ENCODE measurements at places on chromosomes 1 and 21.

- no peak overlapping the region for H3K4me3 ChIP-seq
- H3K36me3 ChIP-seq: no peaks in the 10 kb centered on the region
- H3K27ac ChIP-seq: no peak overlapping the region
- no peaks in the 10 kb centered on the region for H3K27me3 ChIP-seq
- H3K4me1 ChIP-seq: no peaks in the 10 kb centered on the region
Measured at GRCh38 chr1:106768501-106768900, 288.0 kb upstream of the PRMT6 start.

GRCh38 chr1:29649189-29650040, 413.1 kb downstream of the PTPRU start:
- no peak overlapping the region for H3K4me3 ChIP-seq
- no peak overlapping the region for H3K27ac ChIP-seq
- no peaks in the 10 kb centered on the region for H3K4me1 ChIP-seq
- no peaks in the 10 kb centered on the region for H3K36me3 ChIP-seq
- DNase-seq: no peak

GRCh38 chr1:169681140-169681539, 30.3 kb downstream of the SELL start:
- H3K27me3 ChIP-seq: no peaks in the 10 kb centered on the region
- peaks cover 60% of the 10 kb centered on the region for H3K4me1 ChIP-seq
- no peaks in the 10 kb centered on the region for H3K36me3 ChIP-seq
- H3K27ac ChIP-seq: peak overlapping the region; percentile 81

DNA sequence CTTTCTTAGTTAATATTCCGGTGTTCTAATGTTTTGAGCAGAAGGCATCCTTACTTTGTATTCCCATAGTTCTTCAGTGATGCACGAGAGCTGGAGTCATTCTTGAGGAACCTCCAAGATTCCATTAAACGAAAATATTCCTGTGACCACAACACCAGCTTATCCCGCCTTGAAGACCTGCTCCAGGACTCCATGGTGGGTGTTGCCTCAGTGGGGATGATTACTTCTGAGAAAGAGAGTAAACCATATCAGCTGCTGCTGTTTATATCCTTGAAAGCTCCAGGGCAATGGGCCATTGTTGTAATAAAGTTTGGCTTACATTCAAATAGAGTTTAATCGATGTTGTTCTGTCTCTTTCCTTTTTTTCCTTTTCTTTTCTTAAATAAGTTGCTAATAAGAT, 93.1 kb downstream of the MACF1 start:
- no peak overlapping the region for H3K4me3 ChIP-seq
- H3K27me3 ChIP-seq: no peaks in the 10 kb centered on the region
- H3K36me3 ChIP-seq: peaks cover 66% of the 10 kb centered on the region
- peaks cover 24% of the 10 kb centered on the region for H3K4me1 ChIP-seq
- no peak for DNase-seq

- no peak for DNase-seq
- no peak overlapping the region for H3K4me3 ChIP-seq
- H3K27me3 ChIP-seq: no peaks in the 10 kb centered on the region
- no peaks in the 10 kb centered on the region for H3K36me3 ChIP-seq
- H3K27ac ChIP-seq: no peak overlapping the region
- no peaks in the 10 kb centered on the region for H3K4me1 ChIP-seq
Measured at GRCh38 chr1:106233511-106233910, 823.0 kb upstream of the PRMT6 start.

GRCh38 chr1:25795946-25796810, 3.8 kb upstream of the SELENON start:
- no peak overlapping the region for H3K27ac ChIP-seq
- no peak overlapping the region for H3K4me3 ChIP-seq
- DNase-seq: no peak
- H3K36me3 ChIP-seq: peaks cover 2% of the 10 kb centered on the region

DNA sequence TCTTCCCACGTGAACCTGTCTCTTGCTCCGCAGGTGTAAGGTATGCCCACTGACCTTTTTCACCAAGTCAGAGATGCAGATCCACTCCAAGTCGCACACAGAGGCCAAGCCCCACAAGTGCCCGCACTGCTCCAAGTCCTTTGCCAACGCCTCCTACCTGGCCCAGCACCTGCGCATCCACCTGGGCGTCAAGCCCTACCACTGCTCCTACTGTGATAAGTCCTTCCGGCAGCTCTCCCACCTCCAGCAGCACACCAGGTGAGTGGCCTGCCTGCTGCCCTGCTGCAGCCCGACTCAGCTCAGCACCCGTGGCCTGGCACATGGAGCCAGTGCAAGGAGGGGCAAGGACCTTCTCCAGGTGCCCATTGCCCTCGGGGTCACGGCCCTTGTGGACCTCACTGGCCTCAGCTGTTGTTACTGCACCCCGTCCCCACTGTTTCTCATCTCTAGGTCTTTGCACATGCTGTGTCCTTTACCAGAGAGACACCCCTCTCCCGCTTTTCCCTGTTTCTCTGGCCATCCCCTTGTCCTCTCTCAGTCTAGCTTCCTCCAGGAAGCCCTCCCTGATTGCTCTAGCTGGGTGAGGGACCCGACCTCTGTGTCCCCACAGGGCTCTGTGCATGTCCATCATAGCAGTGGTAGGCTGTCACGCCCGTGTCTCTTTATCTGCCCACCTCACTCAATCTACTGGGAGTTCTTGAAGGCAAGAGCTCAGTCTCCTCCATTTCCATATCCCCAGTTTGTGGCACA, 25.4 kb downstream of the ZNF362 start:
- no peak for DNase-seq
- H3K27ac ChIP-seq: no peak overlapping the region
- H3K4me1 ChIP-seq: no peaks in the 10 kb centered on the region
- H3K4me3 ChIP-seq: no peak overlapping the region
- H3K36me3 ChIP-seq: peaks cover 20% of the 10 kb centered on the region
- H3K27me3 ChIP-seq: no peaks in the 10 kb centered on the region

DNA sequence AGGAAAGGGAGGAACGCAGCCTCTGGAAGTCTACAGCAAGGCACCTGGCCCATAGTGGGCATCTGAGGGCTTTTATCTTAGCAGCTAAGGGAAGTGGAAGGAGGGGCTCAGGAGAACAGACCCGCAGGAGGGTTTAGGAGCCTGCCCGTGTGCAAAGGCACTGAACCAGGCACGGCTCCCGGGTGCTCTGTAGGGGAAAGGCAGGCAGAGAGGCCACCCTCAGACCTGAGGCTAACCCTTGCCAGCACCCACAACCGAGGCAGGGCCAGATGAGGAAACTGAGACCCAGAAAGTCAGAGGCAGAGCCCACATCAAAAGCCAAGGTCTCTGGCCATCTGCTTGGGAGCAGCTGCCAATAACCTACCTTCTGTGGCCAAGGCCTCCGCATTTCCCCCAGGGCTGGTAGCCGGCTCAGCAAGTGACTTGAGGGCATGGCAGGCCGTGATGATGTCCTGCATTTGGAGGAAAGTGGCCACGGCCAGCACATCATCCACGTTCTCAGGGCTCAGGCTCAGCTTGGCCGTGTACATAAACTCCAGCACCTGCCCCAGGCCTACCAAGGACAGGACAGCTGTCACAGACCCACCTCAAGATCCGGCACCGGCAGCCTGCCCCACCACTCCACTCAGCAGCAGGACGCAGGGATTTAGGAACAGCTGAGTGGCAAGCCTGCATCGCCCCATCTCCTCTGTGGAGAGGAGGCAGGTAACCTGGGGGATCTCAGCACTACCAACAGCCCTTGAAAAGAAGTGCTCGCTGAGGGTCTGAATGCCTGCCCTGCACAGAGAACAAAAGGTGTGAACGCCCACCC, 29.1 kb downstream of the ZBTB17 start:
- peak overlapping the region; percentile 98 for H3K27ac ChIP-seq
- H3K36me3 ChIP-seq: peaks cover 42% of the 10 kb centered on the region
- H3K4me3 ChIP-seq: no peak overlapping the region
- DNase-seq: no peak
- peaks cover 50% of the 10 kb centered on the region for H3K4me1 ChIP-seq
- no peaks in the 10 kb centered on the region for H3K27me3 ChIP-seq

- no peak for DNase-seq
- H3K4me3 ChIP-seq: no peak overlapping the region
- peaks cover 2% of the 10 kb centered on the region for H3K27me3 ChIP-seq
- H3K36me3 ChIP-seq: peaks cover 1% of the 10 kb centered on the region
- H3K4me1 ChIP-seq: no peaks in the 10 kb centered on the region
- H3K27ac ChIP-seq: no peak overlapping the region
Measured at GRCh38 chr1:178912597-178912996, 41.7 kb upstream of the ANGPTL1 start.

- no peaks in the 10 kb centered on the region for H3K36me3 ChIP-seq
- no peak overlapping the region for H3K27ac ChIP-seq
- H3K4me3 ChIP-seq: no peak overlapping the region
- no peak for DNase-seq
- no peaks in the 10 kb centered on the region for H3K27me3 ChIP-seq
- no peaks in the 10 kb centered on the region for H3K4me1 ChIP-seq
Measured at GRCh38 chr21:25328736-25329135, 278.5 kb downstream of the MRPL39 start.

DNA sequence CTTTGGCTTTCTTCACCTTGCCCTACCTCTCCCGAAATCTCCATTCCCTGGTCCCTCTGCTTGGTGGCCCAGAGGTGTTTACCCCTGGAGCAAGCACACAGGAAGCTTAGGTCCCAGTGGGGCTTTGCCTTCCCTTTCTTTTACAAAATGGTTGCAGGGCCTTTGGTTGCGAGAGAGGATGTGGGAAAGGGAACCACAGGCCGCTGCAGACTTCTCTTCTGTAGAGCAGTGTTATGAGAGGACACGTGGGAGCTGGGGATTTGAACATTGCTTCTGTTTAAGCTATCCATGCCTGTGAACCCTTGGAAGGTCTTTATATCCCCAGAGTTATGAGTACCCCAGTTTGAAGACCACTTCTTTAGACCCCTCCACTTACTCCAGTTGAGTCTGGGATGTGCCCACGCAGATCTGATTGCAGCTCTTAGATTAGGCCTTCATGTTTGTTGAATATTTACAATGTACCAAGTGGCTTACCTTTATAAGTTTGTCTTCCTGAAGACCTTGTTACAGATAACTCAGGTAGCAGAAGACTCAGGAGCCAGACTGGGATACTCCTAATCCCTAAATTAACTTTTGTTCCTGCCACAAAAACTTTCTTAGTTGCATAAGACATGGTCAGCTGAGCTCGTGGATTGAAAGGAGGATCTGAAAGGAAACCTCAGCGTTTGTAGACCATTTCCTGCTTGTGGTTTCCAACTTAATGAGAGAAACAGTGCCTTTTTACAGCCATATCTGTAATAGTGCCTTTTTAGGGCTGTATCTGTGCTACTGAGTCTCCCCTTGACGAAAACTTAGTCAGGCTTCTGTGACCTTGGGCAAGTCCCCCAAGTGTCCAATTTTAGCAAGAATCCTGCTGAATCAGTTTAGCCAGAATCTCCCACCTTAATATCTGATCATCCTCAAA, 21.9 kb upstream of the IVNS1ABP start:
- peaks cover 43% of the 10 kb centered on the region for H3K4me1 ChIP-seq
- H3K36me3 ChIP-seq: peaks cover 12% of the 10 kb centered on the region
- H3K27ac ChIP-seq: peak overlapping the region; percentile 78
- H3K4me3 ChIP-seq: peak overlapping the region; percentile 13

DNA sequence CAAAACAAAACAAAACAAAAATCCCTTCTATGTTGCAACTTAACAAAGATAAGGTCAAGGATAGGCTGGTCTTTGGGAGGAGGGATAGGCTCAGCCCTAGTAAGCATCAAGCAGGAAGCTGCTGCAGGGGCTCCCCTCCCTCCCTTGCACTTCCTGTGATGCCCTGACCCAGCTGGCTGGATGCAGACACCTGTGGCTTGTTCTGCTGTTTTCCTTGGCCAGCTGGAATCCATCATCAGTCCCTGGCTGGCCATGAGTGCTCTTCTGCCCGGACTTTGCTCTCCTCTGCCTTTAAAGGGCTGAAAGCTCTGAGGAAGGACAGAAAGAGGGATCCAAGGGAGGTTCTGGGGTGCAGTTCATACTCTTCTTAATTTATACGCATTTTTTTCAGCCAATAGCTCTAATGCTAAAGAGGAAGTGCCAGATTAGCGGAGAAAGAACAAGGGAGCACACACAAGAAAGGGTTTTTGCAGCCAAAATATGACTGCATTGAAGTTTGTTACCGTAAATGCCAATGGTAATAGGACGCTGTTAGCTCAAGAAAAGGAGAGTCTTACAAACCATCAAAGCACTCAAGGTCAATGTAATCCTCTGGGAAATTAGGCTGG, 19.9 kb upstream of the UBE2U start:
- H3K27ac ChIP-seq: no peak overlapping the region
- H3K4me3 ChIP-seq: no peak overlapping the region
- H3K27me3 ChIP-seq: no peaks in the 10 kb centered on the region

- DNase-seq: no peak
- no peak overlapping the region for H3K27ac ChIP-seq
- no peak overlapping the region for H3K4me3 ChIP-seq
Measured at GRCh38 chr1:202568410-202568809, 141.8 kb downstream of the SYT2 start.

DNA sequence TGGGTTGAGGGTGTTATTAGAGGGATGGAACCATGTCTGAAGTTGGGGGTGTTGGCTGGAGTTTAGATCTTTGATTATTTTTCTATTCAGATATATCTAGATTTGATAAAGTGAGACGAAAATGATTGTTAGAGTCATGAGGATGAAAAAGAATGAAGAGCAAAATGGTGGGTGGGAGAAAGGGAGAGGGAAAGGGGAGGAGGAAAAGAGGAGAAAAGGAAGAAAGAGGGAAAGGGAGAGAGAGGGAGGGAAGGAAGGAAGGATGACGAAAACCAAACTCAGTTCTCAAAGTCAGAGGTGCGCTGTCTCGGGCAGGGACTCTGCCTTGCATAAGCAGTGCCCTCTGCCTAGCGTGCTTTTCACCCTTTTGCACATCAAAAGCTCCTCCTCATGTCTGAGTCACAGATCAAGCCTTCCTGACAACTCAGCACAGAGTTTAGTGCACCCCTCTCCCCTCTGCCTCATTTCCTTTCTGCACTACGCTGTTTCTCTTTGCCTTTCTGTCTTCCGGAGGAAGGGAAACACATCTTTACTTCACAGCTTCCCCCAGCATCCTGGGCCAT, 225.8 kb upstream of the PROX1 start:
- no peaks in the 10 kb centered on the region for H3K27me3 ChIP-seq
- H3K4me3 ChIP-seq: peak overlapping the region; percentile 0
- DNase-seq: peak; percentile 27

DNA sequence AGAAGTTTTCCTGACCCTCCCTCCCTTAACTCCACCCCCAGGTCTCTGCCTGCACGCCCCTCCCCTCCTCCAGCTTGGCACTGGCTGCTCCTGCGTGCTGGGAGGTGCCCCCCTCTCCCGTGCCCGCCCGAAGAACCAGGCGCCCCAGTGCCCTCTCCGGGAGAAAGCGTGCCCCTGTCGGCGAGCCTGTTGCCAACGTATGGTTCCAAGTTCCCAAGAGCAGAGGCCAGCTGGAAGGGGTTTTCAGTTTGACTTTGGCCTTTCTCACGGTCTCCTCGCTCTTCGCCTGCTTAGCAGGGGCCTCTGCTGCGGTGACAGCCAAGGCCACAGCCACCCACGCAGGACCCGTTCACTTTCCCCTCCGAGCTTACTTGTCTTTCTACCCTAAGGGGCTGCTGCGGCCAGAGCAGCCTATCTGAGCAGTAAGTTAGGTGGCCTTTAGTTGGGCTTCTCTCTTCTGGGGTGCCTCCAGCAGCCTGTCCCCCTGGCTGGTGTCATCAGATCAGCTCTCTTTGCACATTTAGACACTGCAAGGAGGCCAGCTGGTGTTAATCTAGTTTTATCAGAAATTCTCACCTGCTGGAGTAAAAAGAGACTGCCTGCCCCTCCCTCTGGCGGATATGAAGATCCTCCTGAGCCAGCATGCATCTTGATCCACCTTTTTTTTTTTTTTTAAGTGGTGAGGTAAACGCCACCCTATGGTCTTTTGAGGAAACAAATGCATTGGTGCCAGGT, 1.5 kb downstream of the STUM start:
- no peak for DNase-seq
- H3K4me1 ChIP-seq: peaks cover 5% of the 10 kb centered on the region
- H3K4me3 ChIP-seq: peak overlapping the region; percentile 54
- no peaks in the 10 kb centered on the region for H3K36me3 ChIP-seq
- no peak overlapping the region for H3K27ac ChIP-seq
- H3K27me3 ChIP-seq: peaks cover 81% of the 10 kb centered on the region
